Right lobe of liver (tissue), 6 donors: ENCODE measurements at places on chromosomes 1 and 21. TPM values are rescaled to one million over a fixed set of nuclear protein-coding genes. Genes with fewer than 3 reads are reported as not detected.

Gene CELA3B
- not detected for total RNA-seq

DNA sequence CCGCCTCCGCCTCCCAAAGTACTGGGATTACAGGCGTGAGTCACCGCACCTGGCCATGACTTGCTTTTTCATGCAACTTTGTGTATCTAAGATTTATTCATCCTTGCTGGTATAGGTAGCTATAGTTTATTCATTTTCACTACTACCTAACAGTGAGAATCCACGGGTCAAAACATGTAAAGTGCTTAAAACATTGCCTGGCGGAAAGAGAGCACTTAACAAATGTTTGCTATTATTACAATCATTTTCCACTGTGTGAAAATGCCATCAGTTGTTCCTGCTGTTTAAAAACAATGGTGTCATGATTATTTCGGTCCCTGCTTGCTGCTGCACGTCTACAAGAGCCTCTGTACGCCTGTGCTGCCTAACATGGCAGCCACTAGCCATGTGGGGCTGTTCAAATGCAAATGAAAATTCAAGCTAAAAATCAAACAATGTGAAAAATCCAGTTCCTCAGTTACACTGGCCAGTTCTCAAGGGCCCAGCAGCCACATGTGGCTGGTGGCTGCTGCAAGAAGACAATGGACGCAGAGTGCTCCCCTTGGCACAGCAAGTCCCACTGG, 65.1 kb downstream of the CLSTN1 start:
- DNase-seq = no peak

- no peak for DNase-seq
These were observed 2.1 kb downstream of the RBM15 start for GRCh38 chr1:110341146-110341871.

GRCh38 chr1:54791880-54792522, 9.1 kb downstream of the TTC22 start:
- no peak for DNase-seq

DNA sequence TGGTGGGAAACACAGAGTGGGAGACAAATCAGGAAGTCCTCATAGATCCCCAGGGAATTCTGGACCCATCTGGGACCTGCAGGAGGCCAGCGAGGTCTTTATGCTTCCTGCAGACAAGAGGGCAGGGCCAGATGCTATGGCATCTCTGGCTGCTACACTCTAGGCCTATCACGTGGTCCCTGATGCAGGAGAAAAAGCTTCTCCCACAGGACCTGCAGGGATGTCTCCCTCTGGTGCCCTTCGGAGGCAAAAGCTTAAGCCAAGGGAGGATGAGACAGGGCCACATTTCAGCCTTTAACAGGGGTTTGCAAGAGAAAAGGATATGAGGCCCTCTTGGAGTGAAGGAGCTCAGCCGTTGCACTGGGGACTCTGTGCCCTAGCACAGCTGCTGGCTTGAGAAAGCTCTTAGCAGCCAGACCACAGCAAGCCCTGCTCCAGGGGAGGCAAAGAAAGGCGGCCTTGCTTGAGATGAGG, 243.0 kb downstream of the C1orf94 start:
- DNase-seq = no peak
